ENCODE measurements at places on chromosomes 13 and 19.

DNA sequence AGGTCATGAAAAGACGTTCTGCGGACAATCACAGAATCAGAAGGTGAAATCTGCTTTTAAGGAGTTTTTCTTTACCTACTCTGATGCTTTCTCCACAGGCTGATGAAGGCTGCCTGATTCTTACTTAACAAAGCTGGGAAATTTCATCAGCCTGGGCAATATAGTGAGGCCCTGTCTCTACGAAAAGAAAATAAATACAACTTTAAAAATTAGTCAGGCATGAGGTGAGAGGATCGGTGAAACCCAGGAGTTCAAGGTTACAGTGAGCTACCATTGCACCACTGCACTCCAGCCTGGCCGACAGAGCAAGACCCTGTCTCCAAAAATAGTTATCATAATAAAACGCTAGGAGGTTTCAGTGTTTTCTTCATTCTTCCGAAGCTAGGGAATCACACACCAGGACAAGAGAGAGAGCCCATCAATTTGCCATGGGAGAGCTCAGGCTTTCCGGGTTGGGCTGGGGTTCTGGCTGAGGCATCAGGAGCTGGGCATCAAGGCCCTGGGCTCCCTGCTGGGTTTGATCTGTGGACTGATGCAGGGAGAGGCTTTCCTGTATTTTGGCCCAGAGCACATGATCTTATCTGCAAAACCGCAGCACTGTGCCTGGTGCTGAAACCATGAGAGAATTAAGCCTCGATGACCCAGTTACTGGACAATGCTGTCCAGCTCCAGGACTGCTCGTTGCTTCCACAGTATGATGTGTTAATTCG lies 25.1 kb upstream of the CEBPG start:
- H3K36me3 ChIP-seq: no peaks in the 10 kb centered on the region
- H3K4me3 ChIP-seq: no peak overlapping the region

DNA sequence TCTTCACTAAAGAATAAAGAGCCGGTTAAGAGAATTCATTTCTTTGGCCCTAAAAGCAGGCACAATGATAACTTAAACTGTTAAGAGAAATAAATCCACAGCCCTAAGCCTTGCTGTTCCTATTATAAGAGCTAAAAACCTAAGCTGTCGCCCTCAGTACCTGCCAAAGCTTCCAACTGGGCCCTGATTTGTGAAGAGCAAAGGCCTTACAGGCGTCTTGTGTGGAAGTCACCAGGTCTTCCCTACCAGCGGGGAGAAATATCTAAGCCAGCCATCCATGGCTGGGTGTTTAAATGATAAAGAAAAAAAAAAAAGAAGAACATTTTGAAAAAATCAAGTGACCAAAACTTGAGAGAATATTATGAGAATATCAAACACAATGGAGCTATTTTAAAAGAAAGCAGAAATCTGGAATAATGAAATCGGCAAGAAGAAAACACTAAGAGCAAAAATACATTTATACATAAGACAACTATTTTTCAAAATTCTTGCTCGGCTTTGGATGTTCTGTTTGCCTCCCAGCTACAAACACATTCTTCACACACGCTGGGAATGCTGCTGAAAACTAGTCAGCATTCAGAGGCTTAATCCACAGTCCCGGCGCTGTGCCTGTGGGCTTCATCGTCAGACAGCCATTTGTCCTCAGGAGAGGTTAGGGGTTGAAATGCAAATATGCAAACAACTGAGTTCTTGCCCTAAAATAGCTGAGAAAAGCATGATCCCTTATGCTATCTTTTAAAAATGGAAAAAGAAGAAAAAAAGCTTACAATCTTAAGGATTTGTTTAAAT lies 89.8 kb upstream of the LSM14A start:
- peaks cover 7% of the 10 kb centered on the region for H3K27me3 ChIP-seq
- H3K36me3 ChIP-seq: no peaks in the 10 kb centered on the region
- no peak overlapping the region for H3K4me3 ChIP-seq
- no peak for DNase-seq

DNA sequence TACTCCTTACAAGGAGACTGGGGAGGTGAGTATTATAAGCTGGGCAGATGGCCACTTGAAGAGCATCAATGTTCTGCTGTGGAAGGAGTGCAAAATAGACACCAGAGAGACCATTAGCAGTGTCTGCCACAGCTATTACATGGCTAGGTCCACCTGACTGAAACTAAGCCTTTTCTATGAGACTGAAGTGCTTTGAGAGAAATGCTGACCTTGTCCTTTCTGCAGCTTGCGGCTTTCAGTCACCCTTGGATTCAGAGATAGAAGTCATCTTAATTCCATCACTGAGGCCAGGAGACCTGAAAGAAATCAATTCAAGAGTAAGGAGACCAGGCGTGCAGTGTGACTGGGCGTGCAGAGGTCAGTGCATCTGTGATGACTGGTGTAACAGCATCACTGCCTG lies 1.3 kb upstream of the ZFP28 start:
- no peaks in the 10 kb centered on the region for H3K27me3 ChIP-seq
- no peak overlapping the region for H3K27ac ChIP-seq
- no peak for DNase-seq
- H3K4me3 ChIP-seq: no peak overlapping the region

GRCh38 chr13:42788601-42789000 lies 7.2 kb downstream of the FAM216B start:
- no peak for DNase-seq
- no peaks in the 10 kb centered on the region for H3K4me1 ChIP-seq
- no peak overlapping the region for H3K27ac ChIP-seq
- no peaks in the 10 kb centered on the region for H3K27me3 ChIP-seq
- H3K4me3 ChIP-seq: no peak overlapping the region

- peaks cover 35% of the 10 kb centered on the region for H3K4me1 ChIP-seq
- no peaks in the 10 kb centered on the region for H3K36me3 ChIP-seq
- H3K27me3 ChIP-seq: no peaks in the 10 kb centered on the region
- no peak for DNase-seq
Measured at GRCh38 chr19:1860042-1860775, 3.2 kb downstream of the KLF16 start.

DNA sequence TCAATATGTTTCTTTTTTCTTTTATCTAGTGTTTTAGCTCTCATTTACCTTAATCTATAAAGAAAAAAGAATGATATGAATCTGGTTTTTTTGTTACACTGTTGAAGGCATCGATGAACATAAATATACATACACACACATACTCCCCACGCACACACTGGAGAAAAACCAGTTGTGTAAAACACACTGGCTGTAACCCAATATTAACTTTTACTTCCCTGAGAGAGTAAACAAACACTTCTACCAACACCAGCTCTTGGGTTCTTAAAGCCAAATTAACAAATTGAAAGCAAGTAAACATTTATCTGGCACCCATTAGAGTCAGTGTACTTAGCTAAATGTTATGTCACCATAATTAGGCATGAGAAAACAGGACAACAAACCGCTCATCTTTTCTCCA lies 145.7 kb downstream of the ABCC4 start:
- no peaks in the 10 kb centered on the region for H3K27me3 ChIP-seq
- no peak for DNase-seq
- no peak overlapping the region for H3K27ac ChIP-seq
- H3K36me3 ChIP-seq: no peaks in the 10 kb centered on the region
- H3K4me1 ChIP-seq: peaks cover 21% of the 10 kb centered on the region
- H3K4me3 ChIP-seq: no peak overlapping the region

- H3K27ac ChIP-seq: no peak overlapping the region
- no peak for DNase-seq
- H3K36me3 ChIP-seq: no peaks in the 10 kb centered on the region
- H3K4me3 ChIP-seq: no peak overlapping the region
- no peaks in the 10 kb centered on the region for H3K27me3 ChIP-seq
Measured at GRCh38 chr13:51562011-51562671, 22.1 kb upstream of the WDFY2 start.

- peaks cover 69% of the 10 kb centered on the region for H3K36me3 ChIP-seq
- no peak overlapping the region for H3K4me3 ChIP-seq
- H3K27ac ChIP-seq: no peak overlapping the region
- no peaks in the 10 kb centered on the region for H3K27me3 ChIP-seq
Measured at GRCh38 chr19:7969555-7969939, 26.1 kb upstream of the TIMM44 start.

DNA sequence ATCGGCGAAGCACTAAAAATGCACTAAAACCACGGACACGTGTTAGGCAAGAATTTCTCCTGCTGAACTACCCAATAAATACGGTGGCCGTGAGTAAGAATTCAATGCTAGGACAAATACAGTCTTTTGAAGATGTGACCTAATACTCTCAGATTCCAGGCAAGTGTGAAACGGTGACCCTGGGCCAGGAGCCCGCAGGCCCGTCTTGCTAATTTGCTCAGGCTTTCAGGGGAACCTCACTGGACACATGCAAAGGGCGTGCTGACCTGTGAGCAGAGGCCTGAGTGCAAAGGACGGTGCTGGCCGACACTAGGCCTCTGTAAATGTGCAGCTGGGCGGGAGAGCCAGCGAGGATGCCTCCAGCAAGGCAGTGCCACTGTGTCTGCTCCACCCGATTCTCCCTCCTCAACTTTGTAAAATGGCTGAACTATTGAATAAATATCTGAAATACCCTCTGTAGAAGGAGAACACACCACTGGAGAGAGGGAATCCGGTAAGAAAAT lies 70.1 kb downstream of the STK24 start:
- peaks cover 33% of the 10 kb centered on the region for H3K4me1 ChIP-seq
- no peaks in the 10 kb centered on the region for H3K27me3 ChIP-seq
- H3K4me3 ChIP-seq: no peak overlapping the region
- no peak for DNase-seq

DNA sequence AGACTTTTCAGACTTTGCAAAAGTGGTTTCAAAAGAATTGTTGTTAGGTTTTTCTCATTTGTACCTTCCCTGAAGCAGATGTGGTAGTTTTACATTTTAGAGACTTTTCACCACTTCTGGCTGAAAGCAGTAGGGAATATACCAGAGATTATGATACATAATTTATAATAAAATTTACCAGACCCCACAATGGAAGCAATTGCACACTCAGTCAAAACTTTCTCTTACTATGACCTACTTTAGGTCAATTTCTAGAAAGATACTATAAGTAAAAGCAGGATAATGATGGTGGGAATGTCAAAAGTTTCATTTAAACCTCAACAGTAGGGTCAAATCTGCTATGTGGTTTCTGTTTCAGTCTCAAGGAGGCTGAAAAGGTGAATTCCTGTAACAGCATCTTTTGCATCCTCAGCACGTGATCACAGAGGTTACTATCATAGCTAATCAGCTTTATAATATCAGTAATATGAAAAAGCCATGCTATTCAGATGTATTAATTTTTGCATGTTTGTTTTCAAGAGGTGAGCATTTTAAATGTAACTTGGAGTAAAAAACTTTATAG lies 26.9 kb downstream of the PCCA start:
- H3K27me3 ChIP-seq: no peaks in the 10 kb centered on the region
- peaks cover 24% of the 10 kb centered on the region for H3K36me3 ChIP-seq
- H3K4me1 ChIP-seq: no peaks in the 10 kb centered on the region
- H3K27ac ChIP-seq: no peak overlapping the region
- H3K4me3 ChIP-seq: no peak overlapping the region
- DNase-seq: no peak

DNA sequence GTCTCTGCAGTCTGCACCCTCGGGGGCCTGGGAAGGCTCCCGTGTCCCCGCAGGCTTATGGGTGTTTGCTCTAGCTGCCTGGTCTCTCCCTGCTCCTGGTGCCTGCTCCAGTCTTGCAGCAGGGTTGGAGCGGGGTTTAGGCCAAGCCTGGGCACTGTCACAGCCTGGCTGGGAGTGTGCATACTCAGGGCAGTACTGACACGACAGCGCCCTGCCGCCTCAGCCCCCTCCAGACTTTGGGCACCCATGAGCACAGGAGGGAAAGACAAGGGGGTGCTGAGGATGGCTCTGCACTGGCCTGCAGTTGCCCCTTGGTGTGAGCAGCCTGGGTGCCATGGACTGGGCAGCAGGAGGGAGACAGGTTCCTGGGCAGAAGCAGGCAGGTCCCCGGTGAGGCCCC lies 35.7 kb downstream of the CEP89 start:
- no peak overlapping the region for H3K4me3 ChIP-seq
- no peaks in the 10 kb centered on the region for H3K4me1 ChIP-seq
- H3K27me3 ChIP-seq: no peaks in the 10 kb centered on the region
- H3K36me3 ChIP-seq: peaks cover 41% of the 10 kb centered on the region
- no peak for DNase-seq

- no peak overlapping the region for H3K27ac ChIP-seq
- H3K36me3 ChIP-seq: no peaks in the 10 kb centered on the region
- H3K27me3 ChIP-seq: peaks cover 18% of the 10 kb centered on the region
- peak overlapping the region; percentile 39 for H3K4me3 ChIP-seq
- H3K4me1 ChIP-seq: no peaks in the 10 kb centered on the region
Measured at GRCh38 chr19:8334458-8335342, 8.4 kb downstream of the KANK3 start.

GRCh38 chr13:46289260-46289955 lies 77.7 kb downstream of the LRRC63 start:
- H3K36me3 ChIP-seq: no peaks in the 10 kb centered on the region
- no peaks in the 10 kb centered on the region for H3K4me1 ChIP-seq
- H3K4me3 ChIP-seq: no peak overlapping the region

GRCh38 chr13:96020155-96020575 lies 33.0 kb downstream of the UGGT2 start:
- no peaks in the 10 kb centered on the region for H3K4me1 ChIP-seq
- no peak for DNase-seq
- H3K36me3 ChIP-seq: peaks cover 21% of the 10 kb centered on the region
- H3K27ac ChIP-seq: no peak overlapping the region
- H3K4me3 ChIP-seq: no peak overlapping the region
- no peaks in the 10 kb centered on the region for H3K27me3 ChIP-seq

DNA sequence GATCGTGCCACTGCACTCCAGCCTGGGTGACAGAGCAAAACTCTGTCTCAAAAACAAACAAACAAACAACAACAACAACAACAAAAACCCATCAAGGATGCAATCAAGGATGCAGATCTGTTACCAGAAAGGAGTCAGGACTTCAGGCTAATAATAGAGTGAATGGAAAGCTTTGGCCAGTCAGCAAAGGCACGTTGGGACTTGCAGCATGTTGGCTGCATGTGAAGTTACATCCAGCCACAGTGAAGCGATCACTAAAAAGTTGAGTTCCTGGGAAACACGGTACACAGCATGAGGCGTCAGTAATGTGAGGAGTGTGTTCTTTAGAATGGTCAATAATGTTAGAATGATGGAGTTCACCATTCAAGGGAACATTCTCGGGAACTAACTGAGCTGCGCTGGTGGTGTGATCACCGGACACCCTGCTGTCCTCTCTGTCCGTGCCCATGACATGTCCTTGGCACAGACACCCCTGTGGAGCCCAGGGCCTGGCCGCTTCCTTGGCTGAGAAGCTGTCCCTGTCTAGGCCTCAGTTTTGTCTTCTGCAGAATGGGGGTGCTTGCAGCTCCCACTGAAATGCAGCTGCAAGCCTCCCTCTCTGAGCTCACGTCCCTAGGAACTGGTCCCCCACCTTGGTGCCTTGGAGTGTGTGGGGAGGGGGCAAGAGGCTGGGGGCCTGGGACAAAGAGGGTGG lies 2.3 kb upstream of the LGALS7B start:
- H3K4me3 ChIP-seq: no peak overlapping the region

DNA sequence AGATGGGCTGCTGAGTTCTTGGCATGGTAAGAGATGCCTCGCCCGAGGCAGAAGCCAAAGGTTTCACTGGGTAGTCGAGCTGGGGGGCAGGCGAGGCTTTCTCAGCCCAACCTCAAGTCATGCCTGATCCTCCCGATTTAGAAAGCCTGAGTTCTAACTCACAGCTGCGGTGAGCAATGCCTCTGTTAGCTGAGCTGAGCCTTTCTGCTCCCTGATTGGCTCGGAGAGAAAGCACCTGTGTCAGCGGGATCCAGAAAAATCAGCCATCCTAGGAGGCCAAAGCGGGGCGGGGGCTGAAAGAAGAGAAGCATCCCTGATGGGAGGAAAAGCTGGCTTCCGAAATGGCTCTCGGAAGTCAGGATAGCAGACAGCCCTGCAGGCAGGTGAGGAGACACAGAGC lies 44.7 kb downstream of the CACNA1A start:
- H3K27me3 ChIP-seq: peaks cover 39% of the 10 kb centered on the region
- no peak for DNase-seq
- no peaks in the 10 kb centered on the region for H3K4me1 ChIP-seq
- H3K4me3 ChIP-seq: no peak overlapping the region
- no peaks in the 10 kb centered on the region for H3K36me3 ChIP-seq

Measured in RWPE2 (cell line).